ENCODE measurements at places on chromosomes 11 and 22.

DNA sequence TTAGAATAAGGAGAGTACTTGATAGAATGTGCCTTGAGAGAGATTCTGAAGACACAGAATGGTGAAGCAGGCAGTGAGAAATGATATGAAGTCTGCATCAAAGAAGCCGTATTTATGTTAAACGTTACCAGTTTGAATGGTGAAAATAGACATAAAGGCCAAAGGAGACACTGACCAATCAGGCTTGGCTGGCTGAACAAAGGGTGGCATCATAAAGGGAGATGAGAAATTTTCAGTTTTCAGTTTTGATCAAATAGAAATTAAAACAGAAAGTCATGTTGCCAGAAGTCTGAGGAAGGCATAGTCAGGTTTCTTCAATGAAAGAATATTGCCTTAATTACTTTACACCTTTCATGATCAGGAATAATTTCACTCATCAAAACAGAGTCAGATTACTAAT lies 6.6 kb downstream of the OR51F1 start:
- peaks cover 15% of the 10 kb centered on the region for H3K27me3 ChIP-seq
- no peaks in the 10 kb centered on the region for H3K4me1 ChIP-seq
- no peak overlapping the region for H3K4me3 ChIP-seq
- DNase-seq, result no peak
- no peaks in the 10 kb centered on the region for H3K36me3 ChIP-seq
- no peak overlapping the region for H3K27ac ChIP-seq

- H3K27ac ChIP-seq, result no peak overlapping the region
- peaks cover 8% of the 10 kb centered on the region for H3K36me3 ChIP-seq
- H3K4me1 ChIP-seq, result peaks cover 24% of the 10 kb centered on the region
- no peak overlapping the region for H3K4me3 ChIP-seq
Observed at GRCh38 chr11:6674862-6675261, 8.3 kb downstream of the MRPL17 start.

GRCh38 chr11:24375931-24376330 lies 120.9 kb upstream of the LUZP2 start:
- H3K27ac ChIP-seq, result no peak overlapping the region
- no peak overlapping the region for H3K4me3 ChIP-seq

DNA sequence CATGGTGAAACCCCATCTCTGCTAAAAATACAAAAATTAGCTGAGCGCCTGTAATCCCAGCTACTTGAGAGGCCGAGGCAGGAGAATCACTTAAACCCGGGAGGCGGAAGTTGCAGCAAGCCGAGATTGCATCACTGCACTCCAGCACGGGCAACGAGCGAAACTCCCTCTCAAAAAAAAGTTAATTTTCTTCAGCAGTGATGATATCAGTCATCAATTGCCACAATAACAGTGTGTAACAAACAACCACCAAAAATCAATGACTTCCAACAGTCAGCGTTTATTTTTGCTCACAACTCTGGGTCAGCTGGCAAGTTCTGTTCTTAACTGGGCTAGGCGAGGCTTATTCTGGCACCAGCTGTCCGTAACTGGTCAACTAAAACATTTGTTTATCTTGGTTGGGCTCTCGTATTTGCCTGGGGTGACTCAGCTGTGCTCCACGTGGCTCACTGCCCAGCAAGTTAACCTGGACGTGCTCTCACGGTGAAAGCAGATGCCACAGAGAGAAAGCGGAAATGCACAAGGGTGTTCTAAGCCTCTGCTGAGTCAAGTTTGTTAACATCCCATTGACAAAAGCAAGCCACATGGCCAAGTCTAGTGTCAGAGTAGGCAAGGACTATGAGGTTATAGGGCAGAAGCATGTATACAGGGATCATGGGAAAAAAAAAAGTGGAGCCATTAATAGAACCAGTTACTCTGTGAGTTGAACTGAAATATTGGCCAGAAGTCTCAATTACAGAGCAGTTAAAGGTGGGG lies 52.1 kb downstream of the LHFPL7 start:
- H3K4me3 ChIP-seq, result no peak overlapping the region
- H3K27me3 ChIP-seq, result peaks cover 8% of the 10 kb centered on the region
- H3K4me1 ChIP-seq, result no peaks in the 10 kb centered on the region
- H3K36me3 ChIP-seq, result no peaks in the 10 kb centered on the region
- DNase-seq, result no peak
- peak overlapping the region; percentile 1 for H3K27ac ChIP-seq

GRCh38 chr11:117664897-117665296 lies 132.1 kb downstream of the DSCAML1 start:
- H3K4me3 ChIP-seq, result no peak overlapping the region
- no peaks in the 10 kb centered on the region for H3K36me3 ChIP-seq
- peaks cover 69% of the 10 kb centered on the region for H3K27me3 ChIP-seq
- H3K4me1 ChIP-seq, result no peaks in the 10 kb centered on the region
- DNase-seq, result no peak
- H3K27ac ChIP-seq, result no peak overlapping the region

GRCh38 chr11:47847892-47848699 lies at the start of gene NUP160:
Gene NUP160 (minus strand): TSS chr11:47848350. CDS start chr11:47848318, 32 bp downstream.
- H3K27me3 ChIP-seq, result no peaks in the 10 kb centered on the region
- H3K4me3 ChIP-seq, result peak within 1 kb of the TSS; percentile 98
- H3K27ac ChIP-seq, result peak within 1 kb of the TSS; percentile 98
- peaks cover 31% of the 10 kb centered on the region for H3K36me3 ChIP-seq
- DNase-seq, result peak; percentile 88

- no peaks in the 10 kb centered on the region for H3K36me3 ChIP-seq
- H3K27ac ChIP-seq, result no peak overlapping the region
- H3K4me1 ChIP-seq, result no peaks in the 10 kb centered on the region
- H3K27me3 ChIP-seq, result no peaks in the 10 kb centered on the region
- no peak for DNase-seq
Observed at GRCh38 chr11:88213406-88213805, 38.2 kb upstream of the RAB38 start.

- no peaks in the 10 kb centered on the region for H3K4me1 ChIP-seq
- no peaks in the 10 kb centered on the region for H3K36me3 ChIP-seq
- H3K4me3 ChIP-seq, result no peak overlapping the region
Observed at GRCh38 chr11:15501566-15501965, 386.8 kb downstream of the INSC start.

- H3K27me3 ChIP-seq, result no peaks in the 10 kb centered on the region
- H3K36me3 ChIP-seq, result no peaks in the 10 kb centered on the region
- H3K4me3 ChIP-seq, result no peak overlapping the region
- no peak overlapping the region for H3K27ac ChIP-seq
- DNase-seq, result no peak
- peaks cover 3% of the 10 kb centered on the region for H3K4me1 ChIP-seq
Observed at GRCh38 chr22:43293655-43294392, 49.3 kb downstream of the SCUBE1 start.

DNA sequence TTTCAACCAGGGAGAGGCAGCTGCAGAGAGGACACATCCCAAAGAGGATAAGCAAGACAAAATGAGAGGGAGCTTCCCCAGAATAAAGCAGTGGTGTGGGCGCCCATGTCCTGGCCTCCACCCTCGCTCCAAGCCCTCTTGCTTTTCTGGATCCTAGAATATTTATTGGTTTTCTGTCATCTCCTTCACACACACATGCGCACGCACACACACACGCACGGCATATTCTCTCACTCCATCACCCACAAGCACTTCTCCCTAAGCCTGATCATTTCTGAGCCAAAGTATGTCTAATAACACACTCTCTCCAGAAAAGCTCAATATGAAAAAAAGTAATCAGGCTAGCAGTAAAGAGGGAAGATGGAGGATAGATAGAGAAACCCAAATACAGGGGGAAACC lies 7.6 kb downstream of the IGSF9B start:
- no peak overlapping the region for H3K4me3 ChIP-seq
- no peak for DNase-seq
- H3K27me3 ChIP-seq, result peaks cover 13% of the 10 kb centered on the region
- peaks cover 43% of the 10 kb centered on the region for H3K4me1 ChIP-seq

- no peak overlapping the region for H3K4me3 ChIP-seq
- H3K27me3 ChIP-seq, result peaks cover 8% of the 10 kb centered on the region
- DNase-seq, result no peak
- no peaks in the 10 kb centered on the region for H3K36me3 ChIP-seq
- no peak overlapping the region for H3K27ac ChIP-seq
Observed at GRCh38 chr11:8533332-8533731, 60.7 kb downstream of the STK33 start.

DNA sequence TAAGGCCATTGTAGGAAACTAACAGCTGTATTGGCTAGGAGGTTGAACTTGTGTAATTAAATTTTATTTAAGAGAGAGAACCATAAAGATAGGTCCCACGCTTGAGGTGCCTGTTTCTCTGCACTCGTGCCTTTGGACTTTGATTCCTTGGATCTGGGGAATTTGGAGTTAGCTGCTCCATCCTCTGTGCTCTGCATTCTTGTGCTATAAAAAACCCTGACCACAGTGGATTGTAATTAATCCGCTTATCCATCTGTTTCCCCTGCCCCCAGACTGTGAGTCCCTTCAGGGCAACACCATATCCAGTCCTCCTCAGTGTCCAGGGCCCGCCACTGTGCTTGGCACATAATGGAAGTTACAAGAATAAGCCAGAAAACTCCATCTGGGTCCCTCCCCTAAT lies 169.8 kb downstream of the SPON1 start:
- no peaks in the 10 kb centered on the region for H3K36me3 ChIP-seq
- no peak overlapping the region for H3K4me3 ChIP-seq
- H3K27ac ChIP-seq, result no peak overlapping the region
- DNase-seq, result no peak

DNA sequence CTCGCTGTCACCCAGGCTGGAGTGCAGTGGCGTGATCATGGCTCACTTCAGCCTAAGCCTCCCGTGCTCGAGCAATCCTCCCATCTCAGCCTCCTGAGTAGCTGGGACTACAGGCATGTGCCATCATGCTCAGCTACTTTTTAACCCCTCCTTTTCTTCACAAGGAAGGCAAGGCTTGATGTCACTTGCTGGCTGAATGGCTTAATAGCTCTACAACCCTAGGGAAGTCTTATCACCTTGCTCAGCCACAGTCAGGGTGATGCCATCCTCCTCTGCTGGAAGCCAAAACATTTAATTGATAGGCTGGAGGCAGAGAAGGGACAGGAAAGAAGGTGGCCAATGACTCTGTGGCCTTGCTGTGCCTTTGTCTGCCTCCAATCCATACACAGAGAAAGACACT lies 131.9 kb downstream of the MED15 start:
- H3K27ac ChIP-seq, result no peak overlapping the region
- no peaks in the 10 kb centered on the region for H3K4me1 ChIP-seq
- H3K36me3 ChIP-seq, result no peaks in the 10 kb centered on the region
- H3K27me3 ChIP-seq, result peaks cover 8% of the 10 kb centered on the region
- no peak for DNase-seq

- H3K4me1 ChIP-seq, result peaks cover 4% of the 10 kb centered on the region
- no peak overlapping the region for H3K4me3 ChIP-seq
- no peak for DNase-seq
- peaks cover 3% of the 10 kb centered on the region for H3K36me3 ChIP-seq
- H3K27ac ChIP-seq, result no peak overlapping the region
- H3K27me3 ChIP-seq, result peaks cover 11% of the 10 kb centered on the region
Observed at GRCh38 chr22:38346506-38346905, 29.3 kb upstream of the CSNK1E start.

GRCh38 chr22:32660292-32660691 lies 141.2 kb upstream of the TIMP3 start:
- H3K36me3 ChIP-seq, result no peaks in the 10 kb centered on the region
- H3K27me3 ChIP-seq, result peaks cover 6% of the 10 kb centered on the region
- H3K27ac ChIP-seq, result no peak overlapping the region

GRCh38 chr11:119691020-119691666 lies 37.9 kb downstream of the NECTIN1 start:
- H3K27ac ChIP-seq, result peak overlapping the region; percentile 63
- peak; percentile 29 for DNase-seq
- H3K27me3 ChIP-seq, result peaks cover 20% of the 10 kb centered on the region
- H3K36me3 ChIP-seq, result peaks cover 19% of the 10 kb centered on the region
- peak overlapping the region; percentile 63 for H3K4me3 ChIP-seq

DNA sequence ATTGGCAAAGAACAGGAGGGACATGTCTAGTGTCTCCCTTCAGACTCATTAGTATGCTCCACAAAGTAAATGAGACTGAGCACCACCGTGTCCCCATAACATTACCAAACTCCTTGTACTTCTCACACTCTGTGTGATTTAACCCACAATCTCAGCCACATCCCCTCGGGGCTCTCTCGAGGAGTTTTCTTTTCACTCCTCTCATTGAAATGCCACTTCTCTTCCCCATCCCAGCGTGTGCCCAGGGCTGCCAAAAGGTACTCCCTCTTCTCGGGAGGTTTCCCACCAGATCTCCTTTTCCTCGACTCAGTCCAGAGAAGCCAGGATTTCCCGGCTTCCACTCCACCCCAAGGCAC lies 1.1 kb downstream of the RBFOX2 start:
- no peaks in the 10 kb centered on the region for H3K27me3 ChIP-seq
- no peak overlapping the region for H3K27ac ChIP-seq
- peak overlapping the region; percentile 67 for H3K4me3 ChIP-seq
- DNase-seq, result no peak
- no peaks in the 10 kb centered on the region for H3K36me3 ChIP-seq
- peaks cover 12% of the 10 kb centered on the region for H3K4me1 ChIP-seq

DNA sequence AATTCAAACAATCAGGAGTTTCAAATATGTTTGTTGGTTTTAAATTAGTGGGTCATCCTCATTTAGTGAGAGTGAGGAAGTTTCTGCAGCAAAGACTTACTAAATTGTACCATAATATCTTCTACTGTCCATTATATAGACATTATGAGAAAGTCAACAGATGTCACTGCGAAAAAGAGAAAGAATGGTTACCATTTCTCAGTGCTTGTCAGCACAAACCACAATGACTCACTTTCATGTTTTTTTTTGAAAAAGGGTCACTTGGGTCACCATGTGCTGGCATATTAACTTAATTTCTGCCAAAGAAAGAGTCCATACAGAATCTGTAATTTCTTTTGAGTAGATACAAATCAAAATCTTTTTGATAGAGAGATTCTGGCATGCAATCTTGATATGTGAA lies 924.6 kb upstream of the FAT3 start:
- no peak overlapping the region for H3K4me3 ChIP-seq
- H3K4me1 ChIP-seq, result no peaks in the 10 kb centered on the region
- no peaks in the 10 kb centered on the region for H3K27me3 ChIP-seq
- H3K36me3 ChIP-seq, result no peaks in the 10 kb centered on the region
- no peak for DNase-seq
